ENCODE measurements at places on chromosomes 12 and 14.

DNA sequence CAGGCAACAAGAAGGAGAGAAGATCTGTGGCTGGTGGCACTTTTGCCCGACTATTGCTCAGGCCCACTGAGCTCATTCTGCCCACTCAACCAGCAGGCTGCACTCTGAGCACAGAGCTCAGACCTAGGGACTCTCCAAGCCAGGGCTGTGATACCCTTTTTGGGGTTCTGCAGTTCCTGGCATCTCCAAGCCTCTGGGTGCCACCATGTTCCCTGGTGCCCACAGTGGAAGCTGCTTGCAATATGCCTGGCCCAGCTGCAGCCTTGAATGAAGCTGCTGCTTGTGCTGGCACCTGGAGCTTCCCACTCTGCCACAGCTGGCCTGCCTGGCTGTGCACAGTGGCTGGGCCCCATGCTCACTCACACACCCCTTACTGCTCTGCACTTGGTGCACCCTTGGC is 236.1 kb downstream of the ADGRD1 start:
- DNase-seq: no peak

GRCh38 chr12:60230056-60230455 is 634.2 kb downstream of the SLC16A7 start:
- no peak for DNase-seq

DNA sequence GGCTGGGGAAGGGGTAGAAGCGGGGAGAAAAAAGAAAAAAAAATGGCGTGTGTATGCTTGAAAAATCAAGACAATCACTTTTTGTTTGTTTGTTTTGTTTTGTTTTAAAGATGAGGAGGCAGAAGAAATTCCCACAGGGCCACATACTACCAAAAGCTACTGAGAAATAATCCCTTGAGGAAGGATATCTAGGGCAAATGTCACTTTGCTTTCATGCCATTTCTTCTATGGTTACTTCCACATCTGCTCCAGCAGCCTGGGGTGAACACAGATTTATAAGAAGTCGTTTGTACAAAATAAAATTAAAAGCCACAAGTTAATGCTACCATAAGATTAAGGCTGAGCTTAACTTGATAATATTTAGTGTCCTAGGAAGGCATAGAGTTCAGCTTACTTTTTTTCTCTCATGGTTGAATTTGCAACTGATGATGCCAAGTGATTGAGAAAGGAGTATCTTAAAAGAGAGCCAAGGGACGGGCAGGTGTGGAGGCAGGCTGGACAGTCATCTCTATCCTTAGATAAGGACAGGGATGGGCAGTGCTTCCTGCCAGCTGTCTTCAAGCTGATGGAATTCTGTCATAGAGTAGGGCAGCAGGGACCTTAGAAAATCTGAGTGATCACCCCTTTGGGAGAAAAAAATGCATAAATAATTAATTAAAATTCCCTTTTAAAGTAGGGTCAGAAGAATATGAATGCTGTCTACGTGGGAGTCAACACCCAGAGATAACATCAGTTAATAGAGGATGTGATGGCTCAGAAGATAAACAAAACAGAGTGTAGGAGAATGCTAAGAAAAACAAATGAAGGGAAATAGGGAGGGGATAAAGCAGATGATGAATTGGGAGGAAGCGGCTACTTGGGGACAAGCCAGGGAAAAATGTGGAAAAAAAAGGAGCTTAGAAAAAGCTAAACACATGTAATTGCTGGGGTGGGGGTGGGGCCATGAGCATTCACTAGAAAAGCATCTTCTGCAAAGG is 57.1 kb downstream of the DYRK2 start:
- DNase-seq: no peak

- DNase-seq: no peak
Observed at GRCh38 chr12:57817261-57817989, 1.1 kb downstream of the AVIL start.

DNA sequence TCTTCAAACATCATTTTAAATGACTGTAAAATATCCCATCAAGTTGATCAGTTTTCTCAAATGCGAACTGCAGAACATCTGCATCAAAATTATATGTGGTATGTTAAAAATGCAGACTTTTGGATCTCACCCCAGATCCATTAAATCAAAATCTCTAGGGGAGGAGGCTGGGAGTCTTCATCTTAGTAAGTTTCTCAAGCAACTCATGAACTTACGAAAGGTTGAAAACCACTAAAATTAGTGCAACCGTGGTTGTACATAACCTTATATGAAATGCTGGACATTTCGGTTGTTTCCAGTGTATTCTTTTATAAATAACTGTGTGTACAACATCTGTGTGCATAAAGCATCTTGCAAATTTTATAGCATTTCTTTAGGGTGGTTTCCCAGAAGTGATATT is 39.2 kb downstream of the ZFP36L1 start:
- no peak for DNase-seq

DNA sequence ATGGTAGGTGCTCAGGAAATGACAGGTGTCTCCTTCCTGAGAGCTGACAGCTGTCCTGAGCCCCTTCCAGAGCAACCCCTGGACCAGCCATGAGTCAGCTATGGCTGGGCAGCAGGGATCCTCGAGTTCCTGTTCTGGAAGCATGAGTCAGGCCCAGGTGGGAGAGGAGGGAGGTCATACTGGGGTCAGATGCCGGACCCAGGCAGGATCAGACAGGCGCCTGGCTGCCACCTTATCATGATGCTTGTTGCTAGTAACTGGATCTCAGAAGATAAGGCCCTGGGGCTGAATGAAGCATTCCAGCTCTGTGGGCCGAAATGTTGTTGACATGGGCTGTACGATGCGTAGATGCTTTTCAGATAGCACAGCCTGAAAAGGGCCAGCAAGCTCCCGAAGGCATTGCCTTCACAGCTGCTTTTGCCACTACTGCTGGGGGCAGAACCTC is 17.4 kb upstream of the KRT7 start:
- no peak for DNase-seq

Measured in SK-MEL-5 (cell line).